Endodermal cell (in vitro differentiated cells): ENCODE measurements at places on chromosomes 11 and 22. TPM values are rescaled to one million over a fixed set of nuclear protein-coding genes. Genes with fewer than 3 reads are reported as not detected.

Gene C11orf42
- not detected in 3 replicates for total RNA-seq

Gene ANAPC15
- 54.9 and 57.9 TPM in 2 replicates for total RNA-seq

DNA sequence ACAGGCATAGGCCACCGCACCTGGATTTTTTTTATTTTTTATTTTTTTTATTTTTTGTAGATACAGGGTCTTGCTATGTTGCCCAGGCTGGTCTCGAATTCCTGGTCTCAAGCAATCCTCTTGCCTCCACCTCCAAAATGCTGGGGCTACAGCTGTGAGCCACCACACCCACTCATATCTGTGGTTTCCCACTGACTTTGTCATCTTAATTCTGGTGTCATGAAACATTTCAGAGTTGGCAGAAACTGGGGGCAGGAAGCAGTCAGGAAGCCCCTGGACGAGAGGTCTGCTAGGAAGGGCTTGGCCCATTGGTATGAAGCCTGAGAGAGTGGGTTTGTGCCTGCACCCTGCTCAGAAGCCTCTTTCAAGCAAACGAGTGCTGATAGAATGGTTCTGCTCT, 49.1 kb downstream of the COMMD9 start:
- H3K4me3 ChIP-seq, result no peak overlapping the region
- H3K36me3 ChIP-seq, result no peaks in the 10 kb centered on the region
- no peaks in the 10 kb centered on the region for H3K27me3 ChIP-seq

Gene MOGAT2
- total RNA-seq, result not detected in 2 replicates

Gene MS4A3
- not detected in 2 replicates for total RNA-seq

DNA sequence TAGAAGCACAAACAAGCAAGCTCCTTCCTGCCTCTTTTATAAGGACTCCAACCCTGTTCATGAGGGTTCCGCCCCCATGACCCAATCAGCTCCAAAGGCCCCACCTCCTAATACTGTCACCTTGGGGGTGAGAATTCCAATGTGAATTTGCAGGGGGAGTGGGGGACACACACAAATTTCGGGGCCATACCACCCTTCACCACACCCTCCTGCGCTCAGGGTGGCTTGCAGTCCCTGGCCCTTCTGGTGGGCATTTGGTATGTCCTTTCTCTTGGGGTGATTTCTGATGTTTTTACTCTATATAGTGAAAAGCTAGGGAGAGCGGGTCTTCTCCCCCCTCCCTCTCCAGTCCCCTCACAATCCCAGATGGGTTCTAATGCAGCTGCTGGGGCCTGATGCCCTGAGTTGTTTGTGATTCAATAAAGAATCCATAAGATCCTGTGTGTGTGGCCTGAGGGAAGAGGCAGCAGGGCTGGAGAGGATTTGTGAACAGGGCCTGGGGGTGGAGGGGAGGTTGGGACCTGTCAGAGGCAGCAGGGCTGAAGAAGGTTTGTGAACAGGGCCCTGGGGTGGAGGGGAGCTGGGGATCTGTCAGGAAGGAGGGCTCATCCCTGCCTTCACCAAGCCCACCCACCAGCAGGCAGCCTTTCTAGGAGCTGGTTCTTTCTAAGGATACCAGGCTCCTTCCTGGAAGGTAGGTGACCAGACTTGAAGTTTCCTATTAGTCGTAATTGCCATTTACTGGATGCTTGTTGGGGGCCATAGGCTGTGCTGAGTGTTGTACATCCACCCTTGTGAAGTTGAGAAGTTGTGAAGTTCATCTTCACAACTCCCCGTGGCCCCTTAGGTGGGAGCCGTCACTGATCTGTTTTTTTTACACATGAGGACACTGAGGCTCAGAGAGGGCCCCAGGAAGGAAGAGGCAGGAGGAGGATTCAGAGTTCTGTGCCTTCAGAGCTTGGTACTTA, 7.9 kb downstream of the SLC35C1 start:
- no peak for DNase-seq
- H3K27ac ChIP-seq, result no peak overlapping the region
- H3K4me1 ChIP-seq, result no peaks in the 10 kb centered on the region
- no peaks in the 10 kb centered on the region for H3K27me3 ChIP-seq

DNA sequence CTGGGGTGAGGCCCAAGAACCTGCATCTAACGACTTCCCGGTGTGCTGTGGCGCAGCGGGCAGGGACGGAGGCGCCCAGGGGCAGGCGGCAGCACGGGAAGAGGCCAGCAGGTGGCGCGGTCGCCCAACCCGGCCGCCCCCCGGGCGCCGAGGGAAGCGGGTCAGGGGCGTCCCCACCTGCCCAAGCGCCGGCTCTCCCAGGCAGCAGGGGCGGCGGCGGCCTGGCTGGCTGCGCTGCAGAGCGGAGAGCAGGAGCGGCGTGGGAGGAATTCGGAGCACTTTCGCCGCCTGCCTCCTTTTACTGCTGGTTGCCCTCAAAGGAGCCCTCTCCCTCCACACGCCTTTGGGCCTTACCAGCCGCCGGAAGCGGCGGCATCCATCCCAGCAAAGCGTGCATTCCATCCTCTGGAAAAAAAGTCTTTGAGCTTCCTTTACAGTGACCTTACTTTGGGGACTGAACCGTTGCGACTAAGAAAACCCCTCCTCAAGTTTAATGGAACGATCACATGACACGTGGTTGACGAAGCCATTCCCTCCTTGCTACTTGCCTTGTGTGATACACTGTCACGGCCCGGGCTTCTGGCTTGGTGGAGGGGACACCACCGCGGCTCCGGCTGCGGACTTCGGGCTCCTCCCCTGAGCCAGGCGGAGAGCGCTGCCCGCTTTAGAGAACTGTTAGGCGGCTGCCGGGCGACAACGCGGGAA, 106.8 kb upstream of the CLMP start:
- H3K4me1 ChIP-seq, result peaks cover 19% of the 10 kb centered on the region
- H3K27me3 ChIP-seq, result peaks cover 13% of the 10 kb centered on the region
- peak overlapping the region; percentile 64 for H3K4me3 ChIP-seq
- H3K36me3 ChIP-seq, result no peaks in the 10 kb centered on the region
- DNase-seq, result peak; percentile 93

Gene MMP1
- total RNA-seq, result not detected in 3 replicates

GRCh38 chr11:82701847-82702520, 31.7 kb downstream of the FAM181B start:
- H3K4me3 ChIP-seq, result no peak overlapping the region
- no peaks in the 10 kb centered on the region for H3K4me1 ChIP-seq
- DNase-seq, result peak; percentile 87
- H3K27me3 ChIP-seq, result peaks cover 6% of the 10 kb centered on the region
- H3K36me3 ChIP-seq, result no peaks in the 10 kb centered on the region

GRCh38 chr11:71245601-71246391, 6.6 kb downstream of the SHANK2 start:
- no peak overlapping the region for H3K27ac ChIP-seq
- no peaks in the 10 kb centered on the region for H3K36me3 ChIP-seq
- H3K4me3 ChIP-seq, result no peak overlapping the region

- peaks cover 7% of the 10 kb centered on the region for H3K36me3 ChIP-seq
- H3K4me3 ChIP-seq, result no peak overlapping the region
- no peaks in the 10 kb centered on the region for H3K27me3 ChIP-seq
- DNase-seq, result no peak
These were observed 7.1 kb downstream of the TIMM10 start for GRCh38 chr11:57523419-57523818.

GRCh38 chr11:123174196-123175183, 20.6 kb downstream of the CLMP start:
- H3K27ac ChIP-seq, result no peak overlapping the region
- no peak for DNase-seq
- peaks cover 11% of the 10 kb centered on the region for H3K4me1 ChIP-seq
- peaks cover 77% of the 10 kb centered on the region for H3K36me3 ChIP-seq
- H3K4me3 ChIP-seq, result no peak overlapping the region

DNA sequence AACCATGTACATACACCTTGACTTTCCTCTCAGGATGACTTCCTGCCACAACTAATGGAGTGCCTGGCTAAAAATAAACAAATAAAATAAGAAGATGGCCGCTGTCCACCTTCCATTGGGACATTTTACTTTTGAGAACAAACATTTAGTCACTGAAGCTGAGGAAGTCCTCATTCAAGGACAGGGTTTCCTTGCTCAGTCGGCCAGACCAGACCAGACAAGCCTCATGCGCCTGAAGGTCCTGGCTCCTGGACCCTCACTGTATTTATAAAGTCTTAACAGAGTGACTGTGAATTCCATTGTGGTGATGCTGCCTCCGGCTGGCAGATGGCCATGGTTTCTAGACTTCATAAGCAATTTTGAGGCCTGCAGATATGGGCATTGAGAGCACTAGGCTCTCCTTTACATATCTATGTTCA, 114.5 kb downstream of the MAML2 start:
- peak; percentile 55 for DNase-seq
- H3K27me3 ChIP-seq, result no peaks in the 10 kb centered on the region
- peaks cover 4% of the 10 kb centered on the region for H3K4me1 ChIP-seq
- H3K4me3 ChIP-seq, result no peak overlapping the region
- H3K27ac ChIP-seq, result peak overlapping the region; percentile 16

GRCh38 chr22:49600891-49601431, 226.7 kb downstream of the BRD1 start:
- no peaks in the 10 kb centered on the region for H3K36me3 ChIP-seq
- no peaks in the 10 kb centered on the region for H3K27me3 ChIP-seq
- H3K27ac ChIP-seq, result no peak overlapping the region
- DNase-seq, result no peak

DNA sequence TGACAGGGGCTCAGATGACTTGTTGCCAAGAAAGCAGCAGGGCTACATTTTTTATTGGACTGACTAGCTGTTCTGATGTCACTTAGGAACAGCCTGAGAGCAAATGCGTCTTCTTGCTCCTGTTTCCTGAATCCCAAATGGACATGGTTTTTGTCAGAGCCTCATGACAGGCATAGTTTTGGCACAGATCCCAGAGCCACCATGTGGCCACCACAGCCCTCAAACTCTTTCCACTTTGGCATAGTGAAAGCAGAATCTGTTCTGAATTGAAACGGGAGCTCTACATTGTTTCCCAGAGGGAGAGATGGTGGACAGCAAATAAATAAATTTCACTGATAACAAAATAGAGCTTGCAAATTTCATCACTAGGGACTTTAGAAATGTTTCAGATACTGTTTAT, 222.2 kb downstream of the C11orf87 start:
- no peak overlapping the region for H3K4me3 ChIP-seq
- no peak overlapping the region for H3K27ac ChIP-seq
- H3K36me3 ChIP-seq, result no peaks in the 10 kb centered on the region
- H3K4me1 ChIP-seq, result no peaks in the 10 kb centered on the region
- DNase-seq, result no peak

DNA sequence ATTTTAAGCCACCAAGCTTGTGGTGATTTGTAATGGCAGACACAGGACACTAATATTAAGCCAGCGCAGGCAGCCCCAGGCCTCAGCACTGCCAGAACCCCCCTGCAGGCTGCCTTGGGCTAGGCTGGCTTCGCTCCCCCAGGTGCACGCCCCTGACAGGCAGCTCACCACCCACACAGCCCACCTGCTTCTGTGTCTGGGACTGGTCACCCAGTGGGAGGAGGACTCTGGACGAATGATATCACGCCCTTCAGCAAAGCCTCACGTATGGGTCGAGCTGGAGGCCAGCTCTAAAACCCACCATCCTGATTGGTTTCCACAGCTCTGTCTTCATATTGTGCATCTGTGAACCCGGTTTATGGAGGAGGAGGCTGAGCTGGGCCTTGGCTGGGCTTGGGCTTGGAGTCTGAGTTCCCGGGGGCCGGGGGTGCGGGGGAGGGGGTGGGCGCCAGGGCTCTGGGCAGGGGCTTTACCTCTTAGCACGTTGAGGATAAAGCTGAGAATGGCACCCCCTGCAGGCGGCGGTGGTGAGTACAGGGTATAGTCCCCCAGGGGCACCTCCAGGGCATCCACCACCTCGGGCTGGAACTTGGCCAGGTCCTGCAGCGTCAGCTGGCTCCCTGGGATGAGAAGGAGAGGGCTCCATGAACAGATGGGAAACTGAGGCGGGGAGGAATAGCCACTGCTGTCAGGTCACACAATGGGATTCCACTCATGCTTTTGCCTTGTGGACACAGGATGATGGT, 13.8 kb downstream of the GGT5 start:
- H3K27me3 ChIP-seq, result no peaks in the 10 kb centered on the region
- no peak overlapping the region for H3K27ac ChIP-seq
- peak; percentile 96 for DNase-seq
- H3K36me3 ChIP-seq, result no peaks in the 10 kb centered on the region
- H3K4me1 ChIP-seq, result no peaks in the 10 kb centered on the region
- H3K4me3 ChIP-seq, result no peak overlapping the region
